NCI-H2227 treated with DMSO at 0.1 percent for 48 hours (cell line): ENCODE measurements at places on chromosomes 2 and 18.

- peak; percentile 79 for DNase-seq
Measured at GRCh38 chr2:58571181-58571852, 330.2 kb upstream of the FANCL start.

- DNase-seq: no peak
Measured at GRCh38 chr2:131521961-131522781, 5.5 kb upstream of the CCDC74A start.

DNA sequence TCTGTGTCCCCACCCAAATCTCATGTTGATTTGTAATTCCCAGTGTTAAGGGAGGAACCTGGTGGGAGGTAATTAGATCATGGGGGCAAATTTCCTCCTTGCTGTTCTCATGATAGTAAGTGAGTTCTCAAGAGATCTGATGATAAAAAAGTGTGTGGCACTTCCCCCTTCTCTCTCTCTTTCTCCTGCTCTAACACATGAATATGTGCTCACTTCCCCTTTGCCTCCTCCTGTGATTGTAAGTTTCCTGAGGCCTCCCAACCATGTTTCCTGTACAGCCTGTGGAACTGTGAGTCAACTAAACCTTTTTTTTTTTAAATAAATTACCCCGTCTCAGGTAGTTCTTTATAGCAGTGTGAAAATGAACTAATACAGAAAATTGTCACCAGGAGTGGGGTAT lies 380.0 kb downstream of the MEIS1 start:
- no peak for DNase-seq

- no peak for DNase-seq
Measured at GRCh38 chr18:985212-985661, 80.6 kb downstream of the ADCYAP1 start.

DNA sequence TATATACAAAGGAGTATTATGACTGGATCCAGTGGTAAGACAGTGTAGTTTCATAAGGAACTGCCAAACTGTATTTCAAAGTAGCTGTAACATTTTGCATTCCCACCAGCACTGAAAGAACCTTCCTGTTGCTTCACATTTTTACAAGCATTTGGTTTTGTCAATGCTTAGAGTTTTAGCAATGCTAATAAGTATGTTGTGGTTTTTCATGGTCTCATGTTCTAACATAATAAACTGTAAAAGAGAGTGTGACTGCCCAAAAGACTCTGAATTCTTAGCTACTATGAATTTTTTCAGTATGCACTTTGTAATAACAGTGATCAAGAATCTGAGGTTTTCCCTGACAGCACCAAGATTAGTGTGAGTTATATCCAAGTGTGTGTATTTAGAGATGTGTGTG lies 604.2 kb downstream of the XIRP2 start:
- no peak for DNase-seq

- DNase-seq: peak; percentile 67
Measured at GRCh38 chr2:165390875-165391274, 78.6 kb upstream of the CSRNP3 start.

GRCh38 chr2:170568511-170568910 lies 146.6 kb upstream of the SP5 start:
- no peak for DNase-seq

DNA sequence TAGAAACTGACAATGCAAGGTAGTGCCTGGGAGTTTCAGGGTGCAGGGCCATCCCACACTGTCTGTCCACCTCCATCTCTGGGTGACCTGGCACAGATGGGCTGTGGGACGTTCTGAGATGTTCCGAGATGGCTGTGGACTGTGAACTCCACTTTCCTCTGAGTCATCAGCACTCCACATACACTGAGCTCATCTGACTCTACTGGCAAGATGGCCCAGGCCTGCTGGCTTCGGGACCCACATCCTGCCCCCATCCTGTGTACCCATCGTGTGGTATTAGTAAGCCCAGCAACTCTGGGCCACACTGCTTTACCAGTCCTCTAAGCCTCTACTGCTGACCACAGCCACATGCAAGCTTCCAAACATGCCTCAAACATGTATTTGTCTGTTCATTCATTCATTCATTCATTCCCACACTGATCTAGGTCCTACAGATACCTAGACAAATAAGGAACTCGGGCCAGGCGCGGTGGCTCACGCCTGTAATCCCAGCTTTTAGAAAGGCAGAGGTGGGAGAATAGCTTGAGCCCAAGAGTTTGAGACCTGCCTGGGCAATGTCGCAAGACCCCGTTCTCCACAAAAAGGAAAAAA lies 124.8 kb upstream of the CXCR4 start:
- DNase-seq: no peak

DNA sequence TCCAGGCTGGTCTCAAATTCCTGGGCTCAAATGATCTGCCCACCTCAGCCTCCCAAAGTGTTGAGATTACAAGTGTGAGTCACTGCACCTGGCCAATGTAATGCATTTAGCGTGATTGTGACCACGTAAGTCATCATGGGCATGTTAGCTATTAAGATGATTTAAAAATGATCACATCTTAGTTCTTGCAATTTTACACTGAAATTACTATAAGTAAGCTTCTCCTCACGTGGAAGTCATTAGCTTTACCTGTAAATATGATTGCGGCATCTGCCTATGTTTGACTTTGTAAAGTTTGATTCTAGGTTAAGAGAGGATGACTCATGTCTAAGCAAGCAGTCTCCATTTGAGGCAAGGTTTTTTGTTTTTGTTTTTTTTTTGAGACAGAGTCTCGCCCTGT lies 85.5 kb downstream of the PMAIP1 start:
- no peak for DNase-seq

DNA sequence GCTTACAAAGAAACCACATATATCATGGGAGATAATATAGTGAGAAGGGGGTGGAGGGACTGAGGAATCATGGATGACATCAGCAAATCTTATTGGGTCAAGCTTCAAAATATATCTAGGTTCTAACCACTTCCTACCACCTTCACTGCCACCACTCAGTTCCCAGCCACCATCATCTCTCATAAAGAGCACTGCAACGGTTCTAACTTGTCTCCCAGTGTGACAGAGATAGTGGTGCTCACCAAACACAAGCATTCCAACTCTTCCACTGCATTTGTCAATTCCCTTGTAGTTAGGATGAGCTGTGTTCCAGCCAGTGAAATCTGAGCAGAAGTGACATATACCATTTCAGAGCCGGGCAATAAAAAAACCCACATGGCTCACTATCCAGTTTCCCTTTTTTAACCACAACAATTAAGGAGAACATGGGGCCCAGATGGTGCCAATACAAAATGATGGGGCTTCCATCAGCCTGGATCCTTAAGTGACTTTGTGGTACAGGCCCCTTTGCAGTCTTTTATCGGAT lies 318.1 kb downstream of the NBAS start:
- DNase-seq: no peak
